ENCODE measurements at places on chromosomes 2 and 18. TPM values are rescaled to one million over a fixed set of nuclear protein-coding genes. Genes with fewer than 3 reads are reported as not detected.

The MC4R gene
- not detected for total RNA-seq

The CFAP53 gene
- 0.43 TPM for total RNA-seq

The SCN3A gene
- total RNA-seq: not detected

The ERICH2 gene
- not detected for total RNA-seq

The POMC gene
- 4.2 TPM for total RNA-seq

The DPP10 gene
- total RNA-seq: not detected

The ZNF396 gene
- total RNA-seq: 2.0 TPM
